ENCODE measurements at places on chromosomes 13 and 19. TPM values are rescaled to one million over a fixed set of nuclear protein-coding genes. Genes with fewer than 3 reads are reported as not detected.

Gene MAG
- total RNA-seq, result not detected

Gene TUBA3C
- not detected for total RNA-seq

Gene PPM1N
- 2.3 TPM for total RNA-seq

Gene PIK3R2
- total RNA-seq, result 15.7 TPM

Gene NXNL1
- total RNA-seq, result not detected

Gene GPR12
- total RNA-seq, result not detected

Gene APOC4
- total RNA-seq, result not detected

Gene TMEM150B
- not detected for total RNA-seq

Gene CLEC4G
- not detected for total RNA-seq

Gene NLRP11
- total RNA-seq, result not detected

Gene LILRB5
- total RNA-seq, result not detected

Gene GIPC3
- under 0.01 TPM for total RNA-seq

Gene ICAM5
- total RNA-seq, result 1.8 TPM

Gene TMC4
- total RNA-seq, result not detected

Gene PSG4
- total RNA-seq, result 9.7 TPM

Gene CELF5
- total RNA-seq, result not detected

Gene SMG9
- total RNA-seq, result 7.9 TPM

Gene ADPRHL1
- total RNA-seq, result 0.75 TPM

Gene ZNF541
- 0.12 TPM for total RNA-seq

Gene HSPH1
- total RNA-seq, result 79.6 TPM

Gene KL
- total RNA-seq, result 0.11 TPM

Gene PTH2
- total RNA-seq, result not detected

Gene SPTBN4
- 7.4 TPM for total RNA-seq

Gene TEX26
- not detected for total RNA-seq

Gene DAND5
- total RNA-seq, result not detected

Gene ZNF256
- total RNA-seq, result 3.6 TPM

Gene MPV17L2
- 11.6 TPM for total RNA-seq

Gene DMKN
- 14.1 TPM for total RNA-seq

Gene APOC1
- 1.4 TPM for total RNA-seq

Gene SIGLEC6
- total RNA-seq, result 0.11 TPM
